Activated naive CD4-positive, alpha-beta T cell treated with Interleukin-2 at 50 U/mL for 16 hours (primary cell): ENCODE measurements at places on chromosomes 6 and 20.

GRCh38 chr6:158662954-158663624 is 13.2 kb downstream of the SYTL3 start:
- DNase-seq: no peak

DNA sequence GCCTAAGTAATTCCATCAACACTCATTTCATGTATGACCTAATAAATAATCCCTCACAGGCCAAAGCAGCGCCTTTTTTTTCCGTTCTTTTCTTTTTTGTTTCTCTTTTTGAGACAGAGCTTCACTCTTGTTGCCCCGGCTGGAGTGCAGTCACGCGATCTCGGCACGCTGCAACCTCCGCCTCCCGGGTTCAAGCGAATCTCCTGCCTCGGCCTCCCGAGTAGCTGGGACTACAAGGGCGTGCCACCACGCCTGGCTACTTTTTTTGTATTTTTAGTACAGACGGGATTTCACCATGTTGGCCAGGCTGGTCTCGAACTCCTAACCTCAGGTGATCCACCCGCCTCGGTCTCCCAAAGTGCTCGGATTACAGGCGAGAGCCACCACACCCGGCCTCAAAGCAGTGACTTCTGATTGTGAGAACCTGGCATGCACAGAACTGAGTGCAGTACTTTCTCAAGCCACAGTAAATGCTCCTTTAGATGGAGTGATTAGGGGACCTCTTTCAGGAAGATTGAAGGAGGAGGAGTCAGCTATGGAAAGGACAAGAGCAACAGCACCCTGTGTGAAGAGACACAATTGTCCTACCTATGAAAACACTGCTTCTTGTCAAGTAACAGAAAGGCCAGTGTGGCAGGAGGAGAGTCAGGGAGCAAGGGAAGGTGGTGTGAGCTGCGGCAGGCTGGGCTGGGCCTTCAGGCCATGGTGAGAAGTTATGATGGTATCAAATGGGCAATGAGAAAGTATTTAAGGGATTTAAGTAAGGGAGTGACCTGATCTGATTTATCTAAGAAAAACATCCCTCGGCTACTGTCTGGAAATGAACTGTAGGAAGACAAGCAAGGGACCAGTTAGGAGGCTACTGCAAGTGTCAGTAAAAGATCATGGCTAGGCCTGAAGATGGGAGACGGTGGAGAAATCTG is 1.7 kb upstream of the SCAF8 start:
- no peak for DNase-seq

DNA sequence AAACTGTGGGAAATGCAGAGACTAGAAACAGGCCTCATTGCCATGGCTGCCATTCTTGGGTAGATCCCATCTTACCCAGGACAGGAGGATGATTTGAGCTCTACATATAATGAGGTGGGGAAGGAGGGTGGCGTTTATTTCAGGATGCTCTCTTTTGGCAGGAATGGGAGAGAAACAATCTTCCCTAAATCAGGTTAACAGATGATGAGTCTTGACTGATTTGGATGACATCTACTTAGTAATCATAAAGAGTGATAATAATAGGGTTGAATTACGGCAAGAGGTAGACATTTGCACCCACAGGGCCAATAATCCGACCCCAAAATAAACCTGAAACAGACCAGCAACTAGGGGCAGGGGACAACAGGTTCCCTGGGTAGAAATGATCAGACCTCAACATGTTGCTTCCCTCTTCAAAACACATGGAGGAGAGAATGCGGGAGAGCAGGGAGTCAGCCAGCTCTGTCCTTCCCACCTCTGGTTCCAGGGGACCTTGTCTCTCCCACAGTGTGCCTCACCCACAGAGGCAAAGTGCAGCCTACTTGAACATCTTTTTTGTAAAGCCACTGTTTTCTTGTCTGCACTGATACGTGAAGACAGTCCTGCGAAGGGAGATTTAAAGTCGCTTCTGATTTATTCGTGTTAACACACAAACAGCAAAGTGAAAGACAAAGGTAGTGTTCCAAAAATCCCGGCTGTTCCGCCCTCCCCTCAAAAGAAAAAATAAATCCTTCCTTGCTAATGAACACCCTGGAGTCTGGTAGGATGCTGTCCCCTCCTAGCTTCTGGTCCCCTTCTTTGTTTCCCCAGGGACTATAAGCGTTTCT is 3.9 kb downstream of the FOXQ1 start:
- DNase-seq: no peak

- peak; percentile 67 for DNase-seq
These were observed 993 bp downstream of the STX16 start for GRCh38 chr20:58651946-58652605.

DNA sequence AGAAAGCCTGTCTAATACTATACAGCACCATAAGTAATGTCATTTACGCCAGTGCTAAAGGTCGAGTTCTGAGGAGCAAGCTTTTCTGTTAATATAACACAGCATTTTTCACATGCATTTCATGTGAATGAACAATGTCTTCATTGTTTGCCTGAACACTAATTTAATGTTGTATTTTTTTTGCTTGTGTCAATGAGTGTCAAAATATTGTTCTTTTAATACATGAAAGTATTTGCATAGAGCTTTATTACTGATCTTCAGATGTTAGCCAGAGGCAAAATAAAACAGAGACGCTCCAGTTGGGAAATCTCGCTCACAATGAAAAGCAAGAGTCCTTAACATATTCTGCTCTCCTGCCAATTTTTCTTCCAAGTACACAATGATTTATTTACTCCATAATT is 151.8 kb downstream of the FOXC1 start:
- DNase-seq: no peak

- no peak for DNase-seq
These were observed 36.0 kb upstream of the SCRT2 start for GRCh38 chr20:711576-711975.

- no peak for DNase-seq
These were observed at the start of gene SIM1 for GRCh38 chr6:100464903-100465700. Gene SIM1, minus strand, starts transcription at chr6:100464921. Its CDS starts 1,453 bp downstream, at chr6:100463468.

GRCh38 chr6:63441266-63441956 is 121.6 kb upstream of the LGSN start:
- DNase-seq: no peak

GRCh38 chr6:117870486-117871242 is 36.4 kb upstream of the SLC35F1 start:
- DNase-seq: no peak

DNA sequence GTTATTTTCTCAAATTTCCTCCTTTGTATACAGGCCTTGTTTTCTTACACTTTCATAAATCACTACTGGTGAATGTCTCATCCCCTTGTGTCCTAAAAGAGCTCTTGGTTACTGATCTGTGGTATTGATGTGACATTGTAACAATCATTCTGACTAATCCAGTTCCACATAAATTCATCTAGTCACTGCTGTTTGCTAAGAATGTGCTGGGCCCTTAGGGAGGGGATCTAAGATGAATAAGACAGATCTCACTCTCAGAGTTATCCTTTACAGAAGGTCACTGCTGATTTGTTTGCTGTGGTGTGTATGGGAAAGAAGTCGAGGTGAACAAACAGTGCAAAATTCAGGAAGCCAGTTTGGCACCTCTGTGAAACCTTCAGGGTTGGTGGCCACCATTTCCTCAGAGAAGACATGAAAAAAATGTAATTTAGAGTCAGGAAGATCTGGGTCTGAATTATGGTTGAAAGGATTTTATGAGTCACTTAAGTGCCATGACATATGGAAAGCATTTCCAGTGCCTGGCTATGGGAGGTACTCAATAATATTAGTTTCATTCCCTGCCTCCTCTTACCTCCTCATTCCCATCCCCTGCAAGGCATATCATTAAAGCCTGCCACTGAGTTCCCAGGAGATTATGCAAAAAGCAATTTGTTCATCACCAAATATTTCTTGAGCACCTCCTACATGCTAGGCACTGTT is 121.8 kb downstream of the COL9A1 start:
- no peak for DNase-seq

DNA sequence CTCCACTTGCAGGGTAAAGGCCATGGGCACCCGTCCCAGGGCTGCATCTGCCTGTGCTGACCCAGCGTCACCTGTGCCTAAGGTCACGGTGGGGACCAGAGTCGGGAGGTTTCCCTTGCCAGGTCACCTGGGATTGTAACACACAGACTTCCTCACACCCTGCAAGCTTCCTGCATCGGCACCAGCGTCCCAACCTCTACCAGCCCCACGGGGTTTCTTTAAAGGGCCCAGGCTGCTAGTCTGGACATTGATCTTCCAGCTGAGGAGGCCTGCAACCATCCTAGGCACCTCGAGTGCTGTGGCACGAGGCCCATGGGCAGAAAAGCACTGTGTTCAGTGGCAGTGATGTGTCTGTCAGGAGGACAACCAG is 12.6 kb downstream of the ACSS1 start:
- no peak for DNase-seq

DNA sequence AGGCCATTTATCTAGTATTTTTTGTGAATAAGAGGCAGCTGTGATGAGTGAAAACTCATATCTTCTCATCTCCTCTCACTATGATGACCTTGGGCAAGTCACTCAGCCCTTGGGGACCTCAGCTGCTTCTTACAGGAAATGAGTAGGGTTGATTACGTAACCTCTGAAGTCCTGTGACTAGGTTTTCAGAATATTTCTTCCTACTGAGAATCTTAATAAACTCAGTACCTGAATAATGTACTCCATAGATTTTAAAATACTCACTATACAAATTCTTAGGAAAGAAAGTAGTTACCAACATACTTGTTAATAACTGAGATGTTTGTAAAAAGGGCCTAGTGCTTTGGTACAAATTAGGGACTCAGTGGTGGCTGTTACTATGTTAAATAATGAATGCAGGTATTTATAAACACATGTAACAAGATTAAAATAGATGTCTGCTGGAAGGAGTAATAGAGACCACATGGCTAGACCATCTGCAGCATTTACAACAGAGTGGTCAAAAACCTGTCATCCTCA is 60.9 kb downstream of the RPRD1B start:
- DNase-seq: peak; percentile 18

GRCh38 chr6:139766796-139767195 is 392.3 kb upstream of the CITED2 start:
- DNase-seq: no peak

- no peak for DNase-seq
These were observed 306.2 kb upstream of the ZFP64 start for GRCh38 chr20:52497731-52498130.

GRCh38 chr6:8674126-8674525 is 238.8 kb upstream of the SLC35B3 start:
- DNase-seq: no peak

GRCh38 chr6:7787137-7787608 is 61.3 kb downstream of the BMP6 start:
- no peak for DNase-seq

- DNase-seq: no peak
These were observed 16.4 kb downstream of the RBM38 start for GRCh38 chr20:57407541-57407956.

DNA sequence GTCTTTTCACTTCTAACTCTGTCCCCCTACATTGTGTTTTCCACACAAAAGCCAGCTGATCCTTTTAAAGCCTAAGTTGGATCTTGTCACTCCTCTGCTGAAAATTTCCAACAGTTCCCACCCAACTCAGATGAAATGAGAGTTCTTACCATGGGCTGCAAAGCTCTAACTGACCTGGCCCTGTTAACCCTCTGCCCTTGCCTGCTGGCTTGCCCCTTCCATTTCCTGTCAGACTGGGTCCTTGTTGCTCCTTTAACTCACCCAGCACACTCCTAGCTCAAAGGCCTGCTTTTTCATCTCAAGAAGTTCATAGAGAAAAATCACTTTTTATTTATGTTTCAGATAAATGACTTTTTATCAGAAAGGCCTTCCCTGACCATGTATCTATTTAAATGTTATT is 66.5 kb upstream of the HEY2 start:
- no peak for DNase-seq

GRCh38 chr6:127376685-127377084 is 33.3 kb upstream of the ECHDC1 start:
- DNase-seq: no peak

GRCh38 chr20:3032624-3033023 is 10.8 kb upstream of the GNRH2 start:
- no peak for DNase-seq

GRCh38 chr6:27260836-27261375 is 13.4 kb downstream of the PRSS16 start:
- DNase-seq: no peak

DNA sequence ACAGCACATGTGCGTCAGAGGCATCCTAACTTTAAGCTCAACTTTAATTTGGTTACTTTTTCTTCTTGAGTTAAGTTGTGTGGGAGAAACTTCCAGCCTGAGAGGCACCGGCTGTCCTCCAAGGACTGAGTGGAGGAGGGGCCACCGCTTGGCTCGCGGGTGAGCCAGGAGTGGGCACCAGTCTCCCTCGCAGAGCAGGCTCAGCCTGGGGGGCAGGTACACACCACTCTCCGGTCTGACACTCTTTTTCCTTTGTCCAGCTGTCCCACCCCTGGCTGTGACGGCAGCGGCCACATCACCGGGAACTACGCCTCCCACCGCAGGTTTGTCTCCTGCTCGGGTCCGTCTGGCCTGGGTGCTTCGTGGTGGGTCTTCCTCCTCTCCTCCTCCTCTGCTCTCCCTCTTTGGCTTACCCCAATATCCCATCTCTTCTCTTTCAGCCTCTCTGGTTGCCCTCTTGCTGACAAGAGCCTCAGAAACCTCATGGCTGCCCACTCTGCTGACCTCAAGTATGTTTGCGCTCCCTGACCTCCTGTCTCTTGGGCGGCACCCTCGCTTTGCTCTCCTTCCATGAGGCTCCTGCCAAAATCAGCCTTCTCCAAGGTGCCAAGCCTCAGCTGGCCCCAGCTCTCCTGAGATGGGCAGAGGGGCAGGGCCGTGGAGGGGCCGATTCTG is 32.6 kb upstream of the PCMTD2 start:
- no peak for DNase-seq

DNA sequence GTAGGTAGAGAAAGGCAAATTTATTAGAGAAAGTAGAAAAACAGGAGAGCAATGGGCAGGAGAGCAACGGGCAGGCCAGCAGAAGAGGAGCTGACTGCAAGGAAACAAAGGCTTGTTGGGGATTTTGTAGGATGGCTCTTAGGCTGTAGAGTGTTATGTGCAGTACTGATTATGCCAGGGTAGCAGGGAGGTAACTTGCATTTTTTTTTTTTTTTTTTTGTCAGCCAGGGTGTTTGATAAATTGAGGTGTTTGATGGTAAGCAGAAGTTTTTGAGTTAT is 36.2 kb upstream of the IER3 start:
- no peak for DNase-seq

DNA sequence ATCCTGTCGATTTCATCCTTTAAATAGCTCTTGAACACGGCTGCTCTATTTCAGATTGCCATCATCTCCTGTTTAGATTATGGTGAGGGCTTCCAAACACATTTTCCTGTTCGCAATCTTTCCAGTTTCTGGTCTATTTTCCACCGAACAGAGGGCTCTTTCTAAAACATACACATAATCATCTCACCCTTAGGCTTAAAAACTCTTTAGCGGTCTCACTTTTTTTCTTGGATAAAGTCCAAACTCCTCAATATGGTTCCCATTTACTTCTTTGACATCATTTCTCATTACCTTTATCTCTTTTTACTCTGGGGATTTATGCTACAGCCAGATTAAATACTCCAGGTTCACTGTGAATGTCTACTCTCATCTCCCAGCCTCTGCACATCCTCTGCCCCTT is 103.4 kb upstream of the STMND1 start:
- no peak for DNase-seq

- no peak for DNase-seq
These were observed 60.8 kb upstream of the APCDD1L start for GRCh38 chr20:58575776-58576602.

GRCh38 chr20:58271606-58272351 is 37.7 kb upstream of the RAB22A start:
- peak; percentile 48 for DNase-seq

- DNase-seq: no peak
These were observed 10.1 kb downstream of the TGM3 start for GRCh38 chr20:2305946-2306345.
